ENCODE measurements at places on chromosomes 5 and 9.

DNA sequence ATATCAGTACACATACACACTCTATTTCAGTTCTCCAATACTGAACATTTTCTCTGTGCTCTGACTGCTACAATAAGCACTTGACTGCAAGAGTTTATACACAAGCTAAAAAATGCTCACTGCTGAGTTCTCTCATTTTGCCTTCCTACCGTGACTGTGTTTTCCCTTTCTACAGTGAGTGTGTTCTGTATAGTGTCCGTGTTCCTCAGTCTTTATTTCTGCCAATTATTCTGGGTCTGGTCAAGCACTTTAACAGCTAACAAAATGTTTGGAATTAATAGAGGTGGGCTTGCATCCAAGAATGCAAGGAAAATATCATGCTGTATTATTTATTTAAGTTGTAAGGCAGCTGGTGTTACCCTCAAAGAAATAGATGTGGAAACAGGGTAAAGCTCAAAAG lies 217.0 kb upstream of the NREP start:
- DNase-seq: no peak

DNA sequence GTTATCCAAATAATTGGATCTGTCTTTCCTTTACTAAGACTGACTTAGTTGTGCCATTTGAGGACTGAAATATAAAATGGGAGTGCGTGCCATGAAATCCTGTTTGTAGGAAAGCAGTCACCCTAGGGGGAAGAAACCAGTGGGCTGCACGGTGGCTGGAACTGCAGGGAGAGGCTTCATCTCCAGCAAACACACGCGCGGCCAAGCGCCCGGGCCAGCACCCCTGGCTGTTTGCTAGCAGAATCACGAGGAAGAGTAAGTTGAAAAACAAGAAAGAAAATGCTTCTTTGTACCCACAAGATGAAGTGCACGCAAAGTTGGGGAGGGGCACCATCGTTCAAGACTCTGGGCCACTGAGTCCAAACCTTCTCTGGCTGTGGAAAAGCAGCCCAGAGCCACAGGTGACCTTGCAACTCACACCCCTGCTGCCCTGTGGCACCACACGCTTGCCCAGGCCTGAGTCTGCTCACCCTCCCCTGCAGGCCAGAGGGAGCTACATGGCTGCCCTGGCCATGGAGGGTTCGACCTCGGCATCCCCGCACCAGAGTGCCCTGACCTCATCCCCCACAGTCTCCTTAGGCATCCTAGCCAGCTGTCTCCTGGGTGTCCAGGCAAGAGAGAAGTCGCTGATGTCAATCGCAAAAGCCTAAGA lies 55.2 kb downstream of the IRX2 start:
- no peak for DNase-seq

DNA sequence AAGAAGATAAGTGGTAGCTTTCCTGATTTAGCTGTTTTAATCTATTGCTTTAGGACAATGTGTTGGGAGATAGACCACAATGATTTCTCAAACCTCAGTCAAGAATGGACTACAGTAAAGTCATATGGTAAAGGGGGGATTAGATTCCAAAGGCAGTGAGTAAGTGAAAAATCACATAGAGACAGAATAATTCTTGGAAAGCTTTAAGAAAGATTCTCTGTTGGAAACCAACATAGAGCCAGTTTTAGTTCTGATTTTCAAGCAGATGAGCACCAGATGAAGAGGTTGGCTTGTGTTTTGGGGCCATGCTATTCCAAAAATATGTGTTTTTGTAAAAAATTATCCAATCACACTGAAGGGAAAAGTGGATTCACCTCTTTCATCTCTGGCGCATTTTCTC lies 256.8 kb upstream of the RPS23 start:
- DNase-seq: no peak

GRCh38 chr5:158642879-158643278 lies 456.8 kb downstream of the EBF1 start:
- DNase-seq: no peak

DNA sequence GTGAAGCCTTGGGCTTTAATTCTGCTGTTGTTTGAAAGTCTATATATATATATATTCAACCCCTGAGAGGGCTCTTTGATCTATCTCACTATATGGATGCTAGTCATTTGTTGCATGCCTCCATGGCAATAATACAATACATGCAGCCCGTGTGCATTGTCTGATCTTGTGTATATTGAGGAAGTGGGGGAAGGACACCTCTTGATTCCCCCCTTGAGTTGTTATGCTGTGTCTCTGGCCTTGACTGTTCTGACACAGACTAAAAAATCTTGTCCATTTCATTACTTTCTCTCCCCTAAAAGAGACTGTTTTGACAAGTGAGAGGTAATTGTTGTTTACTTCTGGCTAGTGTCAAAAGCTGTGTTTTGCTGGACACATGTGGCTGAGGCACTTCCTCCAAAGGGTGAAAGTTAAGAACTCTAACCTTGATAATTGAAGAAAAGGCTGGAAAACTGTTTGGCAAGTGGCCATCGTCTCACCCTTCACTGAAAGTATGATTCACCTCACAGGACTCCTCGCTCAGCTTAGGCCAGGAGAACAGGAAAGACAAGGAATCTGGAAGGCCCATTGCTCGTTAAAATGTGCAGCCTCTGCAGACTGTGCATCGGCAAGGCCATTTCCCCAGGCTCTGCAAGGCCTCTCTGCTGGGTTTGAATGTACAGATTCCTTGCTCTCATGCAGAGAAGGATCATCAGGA lies 304.0 kb downstream of the PRELID2 start:
- DNase-seq: no peak

DNA sequence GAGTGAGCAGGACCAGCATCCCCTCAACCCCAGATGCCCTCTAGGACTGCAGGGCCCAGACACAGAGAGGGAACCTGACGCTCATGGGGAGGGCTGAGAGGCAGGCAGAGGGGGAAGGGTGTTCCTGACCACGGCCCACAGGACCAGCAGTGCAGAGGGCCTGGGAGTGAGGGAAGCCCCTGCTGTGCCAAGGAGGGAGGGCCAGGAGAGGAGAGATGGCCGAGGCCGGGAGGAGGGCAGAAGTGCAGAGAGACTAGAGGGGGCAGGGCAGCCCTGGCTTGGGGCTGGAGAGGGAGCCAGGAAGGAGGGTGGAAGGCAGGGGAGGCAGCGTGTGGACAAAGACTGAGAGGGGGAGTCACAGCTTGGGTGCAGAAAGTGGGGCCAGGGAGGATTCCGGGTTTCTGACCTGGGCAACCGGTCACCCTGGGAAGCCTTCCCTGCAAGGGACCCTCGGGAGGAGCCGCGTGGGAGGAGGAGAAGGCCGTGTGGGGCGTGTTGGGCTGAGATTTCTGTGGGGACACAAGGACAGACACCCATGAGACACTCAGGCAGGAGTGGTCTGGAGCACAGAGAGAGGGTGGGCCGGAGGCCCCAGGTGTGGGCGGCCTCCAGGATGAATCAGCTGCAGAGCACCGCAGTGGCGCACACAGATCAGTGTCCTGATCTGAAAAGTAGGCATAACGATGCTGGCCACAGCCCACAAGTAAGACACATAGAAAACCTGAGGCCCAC lies 117.5 kb downstream of the ADAMTS2 start:
- DNase-seq: no peak

- peak; percentile 89 for DNase-seq
Observed at GRCh38 chr5:7850395-7851239, at the start of gene CFAP90. TSS of gene CFAP90 (minus strand) at chr5:7851133. CDS start at chr5:7851021, 112 bp downstream.

GRCh38 chr5:163503106-163504078 lies 2.0 kb upstream of the MAT2B start:
- DNase-seq: peak; percentile 78

- DNase-seq: no peak
Observed at GRCh38 chr9:127149010-127149409, 26.6 kb upstream of the ANGPTL2 start.

DNA sequence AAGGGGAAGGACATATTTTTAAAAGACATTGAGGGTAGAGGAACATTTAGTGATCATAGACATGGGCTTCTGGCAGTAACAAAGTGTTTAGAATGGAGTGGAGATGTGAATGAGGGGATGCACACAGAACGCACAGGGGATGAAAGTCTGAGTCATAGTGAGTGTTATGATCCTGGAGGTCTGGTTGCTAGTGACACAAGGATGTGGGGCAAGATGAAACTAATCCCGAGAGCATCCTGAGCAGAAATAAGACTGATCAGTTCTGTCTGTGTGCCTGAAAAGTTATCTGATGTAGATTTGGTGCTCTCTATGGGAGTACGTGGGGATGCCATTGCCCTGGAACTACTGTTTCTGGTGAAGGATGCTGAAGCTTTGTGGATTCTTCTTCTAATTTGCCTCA lies 141.1 kb downstream of the CHSY3 start:
- no peak for DNase-seq

GRCh38 chr5:17839848-17840247 lies 205.6 kb downstream of the TAF11L14 start:
- no peak for DNase-seq

DNA sequence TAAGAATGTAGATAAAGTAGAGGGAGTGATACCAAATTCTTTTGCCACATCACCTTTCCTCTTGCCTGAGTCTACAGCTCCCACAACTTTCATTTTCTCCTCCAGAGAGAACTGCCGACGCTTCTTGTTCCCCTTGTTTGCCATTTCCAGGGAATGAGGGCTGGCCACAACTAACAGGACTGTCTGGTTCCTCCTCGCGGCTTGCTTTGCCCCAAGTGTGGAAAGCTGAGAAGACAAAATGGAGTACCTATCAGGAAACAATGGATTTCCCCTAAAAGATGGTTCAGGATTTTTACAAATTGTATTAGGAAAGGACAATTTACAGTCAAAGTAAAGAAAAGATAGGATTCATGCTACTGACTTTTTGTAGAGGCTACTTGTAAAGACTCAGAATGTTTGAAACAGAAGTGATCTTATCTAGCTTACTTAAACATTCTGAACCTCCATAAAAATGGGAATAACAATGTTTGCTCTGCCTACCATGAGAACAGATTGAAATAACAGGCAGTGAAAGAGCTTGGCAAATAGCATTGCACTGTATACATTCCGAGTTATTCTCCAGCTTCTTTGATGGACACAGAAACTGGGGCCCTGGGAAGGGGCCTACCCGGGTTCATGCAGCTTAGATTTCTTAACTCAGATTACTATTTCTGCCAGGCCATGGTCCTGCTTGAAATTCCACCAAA lies 4.1 kb downstream of the TIGD6 start:
- DNase-seq: peak; percentile 12
